Activated T-cell treated with anti-CD3 and anti-CD28 coated beads for 4 hours (primary cell): ENCODE measurements at places on chromosomes 3 and 15.

DNA sequence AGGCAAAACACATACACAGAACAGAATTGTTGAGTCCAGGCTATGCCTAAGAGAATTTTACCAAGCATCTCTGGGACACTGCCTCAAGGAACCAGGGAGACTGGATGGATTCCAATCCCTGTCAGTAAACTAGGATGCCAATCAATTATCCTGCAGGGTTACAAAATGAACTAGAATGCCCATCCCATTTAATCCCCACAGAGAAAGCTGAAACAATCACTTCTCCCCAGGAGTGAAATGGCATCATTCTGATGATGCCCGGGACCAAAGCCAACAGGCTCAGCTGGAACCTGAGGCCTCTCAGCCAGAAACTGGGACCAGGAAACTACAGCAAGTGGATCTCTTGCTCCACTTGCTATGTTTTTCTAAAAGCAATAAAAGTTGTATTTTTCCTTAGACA lies 130.0 kb upstream of the TJP1 start:
- no peak for DNase-seq

DNA sequence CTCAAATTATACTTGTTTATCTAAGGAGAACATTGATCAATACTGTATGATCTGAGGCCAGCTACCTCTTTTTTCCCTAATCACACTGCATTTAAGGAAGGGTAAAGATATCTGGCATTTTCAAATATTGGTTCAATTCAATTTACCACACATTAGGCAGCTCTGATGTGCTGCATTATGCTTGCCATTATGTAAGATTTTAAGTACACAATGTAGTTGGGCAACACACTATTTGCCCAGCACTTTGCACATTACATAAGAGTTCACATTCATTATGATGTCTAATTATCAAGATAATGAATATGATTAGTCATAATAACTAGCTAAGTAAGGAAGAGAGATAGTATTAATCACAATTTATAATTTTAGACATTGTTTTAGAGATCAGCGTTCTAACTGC lies 196.3 kb downstream of the BCHE start:
- no peak for DNase-seq

GRCh38 chr3:29335438-29335837 lies 54.6 kb downstream of the RBMS3 start:
- DNase-seq, result no peak

DNA sequence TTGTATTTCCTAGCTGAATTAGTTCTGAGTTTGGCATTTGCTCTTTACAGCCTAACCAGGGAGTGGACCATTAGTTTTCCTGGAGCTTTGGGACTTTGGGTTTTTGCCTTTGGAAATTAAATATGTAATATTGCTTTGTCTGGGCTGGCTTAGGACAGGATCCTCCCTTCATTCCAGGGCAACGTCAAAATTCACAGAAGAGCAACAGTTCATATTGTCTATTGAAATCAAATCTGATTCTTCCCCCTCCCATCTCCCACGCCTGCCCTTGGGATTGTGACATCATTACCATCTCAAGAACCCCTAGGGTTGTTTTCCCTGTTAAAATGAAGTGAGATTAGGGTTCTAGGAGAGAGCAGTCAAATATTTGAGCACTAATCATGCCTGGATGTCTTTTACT lies 194.1 kb downstream of the ROBO2 start:
- DNase-seq, result no peak

DNA sequence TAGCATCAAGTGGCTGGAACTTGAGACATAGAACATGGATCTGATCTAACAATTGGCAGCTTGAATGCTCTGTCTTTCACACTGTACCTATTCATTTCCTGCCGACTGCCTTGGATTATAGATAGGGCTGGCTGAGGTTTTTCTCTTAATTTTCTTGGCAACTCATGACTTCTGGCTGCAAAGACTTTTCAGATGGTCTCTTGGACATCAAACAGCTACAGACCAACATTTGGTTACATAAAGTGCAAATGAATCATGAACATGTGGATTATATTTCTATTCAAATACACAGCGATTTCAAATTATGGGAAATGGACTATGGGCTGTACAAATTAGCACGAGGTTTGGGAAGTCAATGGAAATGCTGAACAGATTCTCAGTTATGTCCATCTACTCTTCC lies 26.2 kb upstream of the IL16 start:
- no peak for DNase-seq

DNA sequence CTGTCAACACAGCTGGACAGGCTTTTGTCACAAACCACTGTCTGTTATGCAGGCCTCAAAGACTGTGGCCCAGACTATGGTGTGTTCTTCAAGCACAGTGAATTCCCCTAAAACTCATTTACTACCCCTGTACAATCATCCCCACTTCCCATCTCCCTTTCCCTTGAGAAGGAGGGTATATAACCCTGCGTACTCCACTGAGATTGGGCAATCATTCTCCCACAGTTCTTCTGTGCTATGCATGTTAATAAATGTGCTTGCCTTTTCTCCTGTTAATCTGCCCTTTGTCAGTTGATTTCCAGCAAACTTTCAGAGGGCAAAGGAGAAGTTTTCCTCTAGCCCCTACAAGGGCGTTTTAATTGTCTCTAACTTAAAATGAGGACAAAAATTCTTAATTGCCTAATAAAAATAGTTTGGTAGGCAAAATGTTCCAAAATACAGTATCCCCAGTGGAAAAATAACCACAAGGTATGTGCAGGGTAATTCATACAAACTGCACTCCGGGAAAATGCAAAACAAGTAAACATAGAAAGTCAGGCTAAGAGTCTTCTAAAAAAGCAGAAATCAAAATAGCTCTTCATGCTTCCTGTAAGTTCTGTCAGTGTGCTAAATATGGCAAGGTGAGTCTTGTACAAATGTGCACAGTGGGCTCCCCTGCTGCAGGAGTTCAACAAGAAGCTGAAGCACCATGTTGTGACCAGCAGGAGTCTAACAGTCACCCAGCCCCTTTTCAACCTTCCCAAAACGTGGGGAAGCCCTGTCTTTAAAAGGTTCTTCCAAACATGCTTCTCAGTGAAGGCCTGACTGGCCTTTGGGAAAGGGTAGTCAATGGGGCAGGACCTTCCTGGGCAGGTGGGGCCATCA lies 10.2 kb downstream of the ATP10A start:
- no peak for DNase-seq
